ENCODE measurements at places on chromosomes 16 and 17. TPM values are rescaled to one million over a fixed set of nuclear protein-coding genes. Genes with fewer than 3 reads are reported as not detected.
A peak's percentile ranks its signal among the peaks of the same experiment; 100 is the strongest.

The SAP30BP gene
- 64.8 TPM for total RNA-seq

The GPRC5C gene
- total RNA-seq: not detected

The P2RX5 gene
- total RNA-seq: 18.0 TPM

The GPR139 gene
- not detected for total RNA-seq

The NT5C3B gene
- 60.9 TPM for total RNA-seq

The TSPAN10 gene
- total RNA-seq: 17.5 TPM

The ASGR2 gene
- total RNA-seq: not detected

DNA sequence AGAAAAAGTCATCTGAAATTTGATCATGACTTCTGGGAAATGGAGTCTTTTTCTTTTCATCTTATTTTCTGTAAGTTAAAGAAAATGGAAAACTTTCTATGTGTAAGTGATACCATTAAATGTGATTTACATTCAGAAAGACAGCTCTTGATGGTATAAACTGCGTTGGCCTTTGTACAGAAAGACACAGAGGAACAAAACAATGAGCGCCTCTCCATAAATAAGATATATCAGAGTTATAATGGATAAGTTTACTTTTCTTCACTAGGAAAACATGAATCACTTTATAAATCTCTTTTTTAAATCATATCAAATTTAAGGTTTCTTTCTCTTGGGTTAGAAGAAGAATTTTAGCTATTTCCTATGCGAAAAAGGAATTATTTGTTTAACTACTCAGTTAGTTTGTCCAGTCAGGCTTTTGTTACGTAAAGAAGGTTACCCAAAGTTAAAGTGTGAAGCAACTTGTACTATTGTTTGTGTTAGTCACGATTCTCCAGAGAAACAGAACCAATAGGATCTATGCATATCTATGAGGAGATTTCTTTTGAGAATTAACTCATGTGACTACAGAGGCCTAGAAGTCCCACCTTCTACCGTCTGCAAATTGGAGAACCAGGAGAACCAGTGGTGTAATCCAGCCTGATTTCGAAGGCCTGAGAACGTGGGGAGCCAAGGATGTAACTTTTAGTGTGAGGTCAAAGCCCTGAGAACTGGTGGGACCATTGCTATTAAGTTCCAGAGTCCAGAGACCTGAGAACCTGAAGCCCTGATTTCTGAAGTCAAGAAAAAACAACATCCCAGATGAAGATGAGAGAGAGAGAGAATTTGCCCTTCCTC is 295.4 kb upstream of the KCNJ16 start:
- peaks cover 15% of the 10 kb centered on the region for H3K4me1 ChIP-seq
- no peak for DNase-seq
- no peaks in the 10 kb centered on the region for H3K27me3 ChIP-seq
- H3K4me3 ChIP-seq: no peak overlapping the region
- H3K27ac ChIP-seq: no peak overlapping the region
- H3K36me3 ChIP-seq: no peaks in the 10 kb centered on the region

GRCh38 chr17:75032720-75033280 is 14.0 kb downstream of the ATP5PD start:
- peaks cover 11% of the 10 kb centered on the region for H3K36me3 ChIP-seq
- H3K4me3 ChIP-seq: peak overlapping the region; percentile 99
- peaks cover 41% of the 10 kb centered on the region for H3K4me1 ChIP-seq
- H3K27ac ChIP-seq: peak overlapping the region; percentile 99

- H3K27me3 ChIP-seq: peaks cover 1% of the 10 kb centered on the region
- no peak overlapping the region for H3K27ac ChIP-seq
- H3K4me3 ChIP-seq: no peak overlapping the region
- no peaks in the 10 kb centered on the region for H3K36me3 ChIP-seq
- no peaks in the 10 kb centered on the region for H3K4me1 ChIP-seq
Measured at GRCh38 chr17:11928436-11928835, 68.8 kb downstream of the ZNF18 start.

- DNase-seq: no peak
- no peak overlapping the region for H3K4me3 ChIP-seq
- H3K4me1 ChIP-seq: no peaks in the 10 kb centered on the region
- H3K36me3 ChIP-seq: no peaks in the 10 kb centered on the region
- no peak overlapping the region for H3K27ac ChIP-seq
Measured at GRCh38 chr16:6961704-6962103, 370.9 kb upstream of the RBFOX1 start.

DNA sequence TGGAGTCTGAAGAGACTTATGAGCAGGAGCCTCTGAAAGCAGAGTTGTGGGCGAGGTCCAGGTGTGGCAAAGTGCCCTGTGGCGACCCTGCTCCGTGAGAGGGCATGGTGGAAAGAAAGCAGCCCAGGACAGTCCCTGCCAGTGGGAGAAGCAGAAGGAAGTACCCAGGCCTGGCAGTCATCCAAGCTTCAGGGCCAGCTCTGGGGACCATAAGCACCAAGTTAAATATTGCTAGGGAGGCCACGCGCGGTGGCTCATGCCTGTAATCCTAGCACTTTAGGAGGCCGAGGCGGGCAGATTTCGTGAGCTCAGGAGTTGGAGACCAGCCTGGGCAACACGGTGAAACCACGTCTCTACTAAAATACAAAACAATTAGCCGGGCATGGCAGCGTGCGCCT is 4.9 kb upstream of the ASGR1 start:
- no peak overlapping the region for H3K27ac ChIP-seq
- peaks cover 6% of the 10 kb centered on the region for H3K4me1 ChIP-seq
- H3K4me3 ChIP-seq: no peak overlapping the region
- H3K36me3 ChIP-seq: peaks cover 7% of the 10 kb centered on the region
- peaks cover 6% of the 10 kb centered on the region for H3K27me3 ChIP-seq
- no peak for DNase-seq

- H3K27ac ChIP-seq: no peak overlapping the region
- no peak for DNase-seq
- peaks cover 42% of the 10 kb centered on the region for H3K27me3 ChIP-seq
- no peak overlapping the region for H3K4me3 ChIP-seq
Measured at GRCh38 chr16:86100205-86101136, 201.5 kb downstream of the IRF8 start.

DNA sequence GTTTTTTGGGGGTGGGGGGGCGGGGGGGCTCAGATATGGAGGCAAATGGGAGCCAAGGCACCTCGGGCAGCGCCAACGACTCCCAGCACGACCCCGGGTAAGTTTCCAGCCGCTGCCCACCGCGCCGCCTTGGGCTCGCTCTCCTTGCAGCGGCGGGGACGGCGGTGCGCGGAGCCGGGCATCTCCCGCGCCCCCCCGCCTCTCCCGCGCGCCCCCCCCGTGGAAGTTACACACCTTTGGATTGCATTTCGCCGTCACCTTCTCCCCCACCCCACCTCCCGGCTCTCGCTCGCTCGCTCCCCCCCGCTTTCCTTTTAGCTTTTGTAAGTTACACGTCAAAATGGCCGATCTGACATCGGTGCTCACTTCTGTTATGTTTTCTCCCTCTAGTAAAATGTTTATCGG is 387 bp downstream of the MSI2 start:
- peaks cover 28% of the 10 kb centered on the region for H3K4me1 ChIP-seq
- peak overlapping the region; percentile 79 for H3K27ac ChIP-seq
- DNase-seq: no peak
- no peaks in the 10 kb centered on the region for H3K27me3 ChIP-seq
- peak overlapping the region; percentile 96 for H3K4me3 ChIP-seq

GRCh38 chr16:8959921-8960787 is 3.6 kb downstream of the USP7 start:
- peaks cover 69% of the 10 kb centered on the region for H3K4me1 ChIP-seq
- H3K27me3 ChIP-seq: no peaks in the 10 kb centered on the region
- DNase-seq: no peak
- H3K27ac ChIP-seq: peak overlapping the region; percentile 63
- H3K36me3 ChIP-seq: peaks cover 7% of the 10 kb centered on the region

DNA sequence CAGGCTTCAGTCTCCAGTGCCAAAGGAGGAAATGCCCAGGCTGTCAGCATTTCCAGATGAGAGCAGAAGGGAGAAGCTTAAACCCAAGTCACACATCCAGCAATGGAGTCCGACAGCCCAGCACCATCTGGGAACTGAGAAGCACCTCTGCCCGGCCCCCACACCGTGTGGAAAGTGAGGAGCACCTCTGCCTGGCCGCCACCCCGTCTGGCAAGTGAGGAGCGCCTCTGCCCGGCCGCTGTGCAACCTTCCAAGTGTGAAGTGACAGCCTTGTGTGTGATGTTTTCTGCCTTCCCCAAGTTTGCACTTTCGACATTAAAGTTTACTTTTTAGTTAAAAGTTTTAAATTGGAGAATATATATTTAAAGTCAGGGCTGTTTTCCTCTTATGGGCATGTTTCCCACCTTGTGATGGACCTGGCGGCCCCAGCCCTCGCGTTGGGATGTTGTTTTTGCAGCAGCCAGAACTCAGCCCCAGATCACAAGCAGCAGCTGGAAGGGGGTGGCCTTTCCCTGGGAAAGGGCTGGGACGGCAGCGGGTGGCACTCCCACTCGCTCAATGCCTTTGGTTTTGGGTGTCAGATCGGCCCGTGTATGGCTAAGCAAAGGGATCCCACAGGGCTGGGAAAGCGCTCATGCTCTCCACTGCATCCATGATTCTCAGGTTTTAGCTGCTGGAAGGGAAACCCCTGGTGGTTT is 7.2 kb downstream of the CCDC137 start:
- peaks cover 1% of the 10 kb centered on the region for H3K27me3 ChIP-seq
- no peak for DNase-seq
- H3K27ac ChIP-seq: no peak overlapping the region
- peaks cover 7% of the 10 kb centered on the region for H3K4me1 ChIP-seq
- no peak overlapping the region for H3K4me3 ChIP-seq
- H3K36me3 ChIP-seq: peaks cover 5% of the 10 kb centered on the region

DNA sequence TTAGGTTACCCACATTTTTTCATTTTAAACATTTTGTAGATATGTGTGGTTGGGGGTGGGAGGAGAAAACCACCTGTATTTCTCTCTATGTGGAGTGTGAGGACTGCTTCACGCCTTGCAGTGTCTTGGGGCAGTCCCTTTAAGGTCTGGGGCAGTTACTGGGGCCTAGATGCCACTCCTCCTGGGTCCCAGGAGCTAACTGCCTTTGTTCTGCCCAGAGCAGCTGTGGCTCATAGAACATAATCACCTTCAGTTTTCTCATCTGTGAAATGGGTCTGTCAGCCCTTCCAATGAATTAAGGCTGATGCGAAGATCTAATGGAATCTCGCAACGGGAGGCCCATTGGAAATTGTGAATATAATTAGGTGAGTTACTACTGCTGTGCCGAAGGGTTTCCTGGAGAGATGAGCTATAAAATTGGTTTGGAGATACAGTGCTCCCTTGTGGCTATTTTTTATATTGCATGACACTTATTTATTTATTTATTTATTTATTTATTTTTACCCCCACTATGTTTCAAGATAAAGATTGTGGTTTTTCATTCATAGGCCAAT is 22.9 kb downstream of the DHRS7C start:
- peak; percentile 40 for DNase-seq
- H3K27ac ChIP-seq: no peak overlapping the region
- no peaks in the 10 kb centered on the region for H3K36me3 ChIP-seq
- no peak overlapping the region for H3K4me3 ChIP-seq
- no peaks in the 10 kb centered on the region for H3K4me1 ChIP-seq

DNA sequence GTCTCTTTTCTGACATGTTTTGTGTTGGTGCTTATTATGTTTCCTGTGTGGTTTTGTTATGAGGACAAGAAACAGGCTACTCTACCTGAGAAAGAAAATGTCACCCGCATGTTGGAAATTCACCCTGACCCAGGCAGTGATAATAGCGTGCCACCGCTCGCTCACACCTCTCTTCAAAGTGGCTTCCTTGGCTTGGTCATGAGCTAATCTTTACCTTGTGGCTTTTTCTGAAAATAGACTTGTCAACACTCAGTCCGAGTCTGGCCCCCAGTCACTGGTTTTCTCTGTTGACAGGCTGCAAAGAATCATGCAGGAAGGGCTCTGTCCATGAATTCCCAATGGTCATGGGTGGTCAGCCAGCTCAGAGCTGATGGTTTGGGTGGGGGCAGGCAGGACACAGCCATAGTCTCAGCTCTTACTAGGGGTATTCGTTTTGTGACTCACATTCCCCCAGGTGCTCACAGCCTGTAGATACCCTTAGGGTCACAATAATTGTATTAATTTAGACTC is 121.3 kb upstream of the CACNG5 start:
- no peak for DNase-seq
- peaks cover 12% of the 10 kb centered on the region for H3K4me1 ChIP-seq
- peak overlapping the region; percentile 29 for H3K27ac ChIP-seq

- peak overlapping the region; percentile 80 for H3K4me3 ChIP-seq
- H3K36me3 ChIP-seq: peaks cover 8% of the 10 kb centered on the region
- peak; percentile 63 for DNase-seq
- H3K27ac ChIP-seq: peak overlapping the region; percentile 66
- H3K27me3 ChIP-seq: peaks cover 4% of the 10 kb centered on the region
Measured at GRCh38 chr16:89574681-89575246, 794 bp upstream of the CPNE7 start.

GRCh38 chr17:81802048-81802758 is 1.7 kb upstream of the GCGR start:
- H3K27me3 ChIP-seq: peaks cover 25% of the 10 kb centered on the region
- DNase-seq: no peak
- H3K4me3 ChIP-seq: no peak overlapping the region
- no peak overlapping the region for H3K27ac ChIP-seq

DNA sequence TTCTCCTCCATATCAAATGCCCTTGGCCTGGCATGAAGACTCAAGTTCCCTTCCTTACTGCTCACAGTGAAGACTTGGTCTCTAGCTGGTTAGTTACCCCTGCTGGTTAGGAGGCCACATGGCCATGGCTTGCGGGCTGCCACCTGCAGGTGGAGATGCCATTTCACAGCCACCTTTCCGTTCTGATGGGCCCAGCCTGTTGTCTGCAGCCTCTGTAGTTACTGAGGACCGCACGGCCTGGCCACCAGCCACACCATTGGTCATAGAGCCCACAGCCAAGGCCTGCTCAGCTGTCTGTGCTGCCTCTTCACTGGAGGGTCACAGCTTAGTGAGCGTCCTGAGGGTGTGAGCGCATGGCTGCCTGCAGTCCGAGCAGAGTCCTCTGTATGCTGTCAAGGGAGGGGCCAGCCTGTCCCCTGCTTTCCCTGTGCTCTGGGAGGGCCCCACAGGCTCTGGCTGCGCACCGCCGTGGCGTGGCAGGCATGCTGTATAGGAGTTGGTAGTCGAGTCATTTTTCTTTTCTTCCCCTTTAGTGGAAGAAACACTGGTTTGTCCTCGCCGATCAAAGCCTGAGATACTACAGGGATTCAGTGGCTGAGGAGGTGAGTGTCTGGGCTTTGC is 59.2 kb downstream of the PLD6 start:
- peaks cover 3% of the 10 kb centered on the region for H3K27me3 ChIP-seq
- no peak overlapping the region for H3K4me3 ChIP-seq
- DNase-seq: no peak
- peaks cover 44% of the 10 kb centered on the region for H3K4me1 ChIP-seq
- H3K36me3 ChIP-seq: peaks cover 32% of the 10 kb centered on the region
- peak overlapping the region; percentile 40 for H3K27ac ChIP-seq

DNA sequence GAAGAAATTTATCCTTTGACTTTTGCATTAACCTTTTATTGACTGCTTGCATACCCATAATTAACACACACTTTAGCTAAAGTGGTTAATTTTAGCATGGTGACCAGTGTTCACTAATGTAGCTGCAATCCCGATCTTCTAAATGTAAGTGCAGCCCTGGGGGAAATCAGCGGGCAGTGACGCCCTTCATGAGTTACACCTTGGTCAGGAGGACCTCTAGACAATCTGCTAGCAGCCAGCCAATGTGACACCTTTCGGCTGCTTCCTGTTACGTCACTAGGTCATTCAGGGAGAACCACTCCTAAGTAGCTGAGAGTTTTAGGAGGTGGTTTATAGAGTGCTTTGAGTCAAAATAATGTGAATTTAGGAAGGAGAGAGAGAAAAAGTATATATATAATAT is 180.5 kb downstream of the IRX3 start:
- no peaks in the 10 kb centered on the region for H3K27me3 ChIP-seq
- H3K36me3 ChIP-seq: no peaks in the 10 kb centered on the region
- no peak overlapping the region for H3K4me3 ChIP-seq
- H3K27ac ChIP-seq: no peak overlapping the region
- H3K4me1 ChIP-seq: no peaks in the 10 kb centered on the region

- H3K4me3 ChIP-seq: no peak overlapping the region
- 0 out of 2 replicates have a peak, but pooled peaks cover under 1% of the 10 kb centered on the region for H3K27me3 ChIP-seq
- H3K4me1 ChIP-seq: peaks cover 1% of the 10 kb centered on the region
- peaks cover 8% of the 10 kb centered on the region for H3K36me3 ChIP-seq
Measured at GRCh38 chr16:4700380-4700996, 7.1 kb downstream of the NUDT16L1 start.
